Umbilical cord (tissue), 2 donors: ENCODE measurements at places on chromosomes 2 and 18. TPM values are rescaled to one million over a fixed set of nuclear protein-coding genes. Genes with fewer than 3 reads are reported as not detected.

DNA sequence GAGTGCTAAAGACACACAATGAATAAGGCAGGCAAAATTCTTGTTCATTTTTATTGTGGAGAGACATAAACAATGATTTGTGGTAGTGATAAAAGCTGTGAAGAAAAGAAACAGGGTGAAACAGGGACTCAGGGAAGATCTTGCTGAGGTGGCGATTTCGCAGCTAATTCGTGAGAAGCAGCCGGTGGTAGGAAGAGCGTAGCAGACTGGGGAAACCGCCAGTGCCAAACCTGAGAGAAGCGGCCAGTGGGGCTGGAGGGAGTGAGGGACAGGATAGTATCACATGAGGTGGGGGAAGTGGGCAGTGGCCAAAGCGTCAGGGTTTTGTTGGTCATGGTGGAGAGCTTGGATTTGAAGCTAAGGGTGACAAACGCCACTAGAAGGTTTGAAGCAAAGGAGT is 42.3 kb downstream of the TMEM178A start:
- DNase-seq = no peak

DNA sequence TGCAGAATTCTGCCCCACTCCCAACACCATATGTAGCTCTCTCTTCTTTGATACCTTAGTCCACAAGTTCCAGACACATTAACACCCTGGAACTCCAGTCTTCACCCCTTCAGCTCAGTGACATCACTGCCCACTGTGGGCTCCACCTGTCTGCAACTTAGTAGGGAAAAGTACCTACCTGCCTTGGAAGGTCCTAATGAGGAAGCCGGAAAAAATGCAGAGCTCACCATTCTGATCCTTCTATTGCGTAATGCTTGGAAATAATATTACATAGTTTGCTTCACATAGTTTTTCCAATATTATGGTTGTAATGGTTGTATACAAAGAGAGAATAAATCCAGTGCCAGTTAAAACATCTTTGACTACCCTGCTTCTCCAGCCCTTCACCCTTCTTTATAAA is 738.4 kb downstream of the RNF144A start:
- no peak for DNase-seq

- no peak for DNase-seq
Observed at GRCh38 chr2:86499326-86499725, 58.2 kb downstream of the KDM3A start.

DNA sequence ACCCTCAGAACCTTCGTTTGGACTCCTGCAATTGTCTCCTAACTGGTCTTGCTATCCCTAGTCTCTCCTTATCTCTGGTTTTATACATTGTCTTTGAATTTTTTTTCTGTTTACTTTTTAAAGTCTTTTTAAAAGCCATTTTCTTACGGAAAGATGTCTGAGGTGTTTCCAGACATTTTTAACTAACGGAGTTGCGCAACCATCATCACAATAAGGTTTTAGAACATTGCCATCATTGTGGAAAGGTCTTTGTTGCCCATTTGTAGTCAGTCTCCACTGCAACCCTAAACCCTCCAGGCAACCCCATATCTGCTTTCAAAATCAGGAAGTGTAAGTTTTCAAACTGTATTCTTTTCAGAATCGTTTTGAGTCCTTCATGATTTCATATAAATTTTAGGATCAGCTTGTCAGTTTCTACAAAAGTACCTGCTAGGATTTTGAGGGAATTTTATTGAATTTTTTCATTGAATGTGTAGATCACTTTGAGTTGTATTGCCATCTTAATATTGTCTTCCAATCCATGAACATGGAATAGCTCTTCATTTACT is 46.3 kb downstream of the ANKRD12 start:
- no peak for DNase-seq

DNA sequence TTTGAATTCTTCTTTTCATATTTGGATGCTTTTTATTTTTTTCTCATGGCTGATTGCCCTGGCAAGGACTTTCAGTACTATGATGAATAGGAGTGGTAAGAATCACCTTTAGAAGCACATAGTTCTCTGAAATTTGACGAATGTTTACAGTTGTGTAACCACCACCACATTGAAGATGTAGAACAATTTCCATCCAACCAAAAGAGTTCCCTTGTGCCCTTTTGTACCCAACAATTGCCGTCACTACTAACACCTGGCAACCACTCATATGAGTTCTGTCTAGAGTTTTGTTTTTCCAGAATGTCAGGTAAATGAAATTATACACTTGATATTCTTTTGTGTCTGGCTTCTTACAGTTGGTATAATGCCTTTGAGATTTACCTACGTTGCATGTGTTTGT is 28.7 kb upstream of the SLC16A14 start:
- DNase-seq = no peak

- no peak for DNase-seq
Observed at GRCh38 chr2:105595536-105595935, 149.2 kb upstream of the NCK2 start.

GRCh38 chr2:10005461-10006235 is 37.7 kb upstream of the KLF11 start:
- DNase-seq = no peak

- no peak for DNase-seq
Observed at GRCh38 chr18:6355789-6356589, 58.7 kb downstream of the L3MBTL4 start.

GRCh38 chr2:167793725-167794124 is 453.7 kb downstream of the STK39 start:
- no peak for DNase-seq

- DNase-seq = no peak
Observed at GRCh38 chr2:236237468-236238190, 26.6 kb downstream of the ASB18 start.

GRCh38 chr2:17190527-17190926 is 327.7 kb downstream of the RAD51AP2 start:
- no peak for DNase-seq

- no peak for DNase-seq
Observed at GRCh38 chr2:24404491-24404921, 44.2 kb upstream of the ITSN2 start.

Gene TIGD1
- 1.7 TPM for total RNA-seq

Gene HOXD9
- 1.9 TPM for total RNA-seq

Gene NAT8
- not detected for total RNA-seq

Gene RUFY4
- total RNA-seq = 13.7 TPM
